K562 (cell line): ENCODE measurements at places on chromosomes 16 and 17. TPM values are rescaled to one million over a fixed set of nuclear protein-coding genes. Genes with fewer than 3 reads are reported as not detected.

GRCh38 chr16:3112058-3112880, at the start of gene ZNF205:
Gene ZNF205, plus strand, starts transcription at chr16:3112586. Its CDS starts 845 bp downstream, at chr16:3113431.
- peak; percentile 90 for DNase-seq

DNA sequence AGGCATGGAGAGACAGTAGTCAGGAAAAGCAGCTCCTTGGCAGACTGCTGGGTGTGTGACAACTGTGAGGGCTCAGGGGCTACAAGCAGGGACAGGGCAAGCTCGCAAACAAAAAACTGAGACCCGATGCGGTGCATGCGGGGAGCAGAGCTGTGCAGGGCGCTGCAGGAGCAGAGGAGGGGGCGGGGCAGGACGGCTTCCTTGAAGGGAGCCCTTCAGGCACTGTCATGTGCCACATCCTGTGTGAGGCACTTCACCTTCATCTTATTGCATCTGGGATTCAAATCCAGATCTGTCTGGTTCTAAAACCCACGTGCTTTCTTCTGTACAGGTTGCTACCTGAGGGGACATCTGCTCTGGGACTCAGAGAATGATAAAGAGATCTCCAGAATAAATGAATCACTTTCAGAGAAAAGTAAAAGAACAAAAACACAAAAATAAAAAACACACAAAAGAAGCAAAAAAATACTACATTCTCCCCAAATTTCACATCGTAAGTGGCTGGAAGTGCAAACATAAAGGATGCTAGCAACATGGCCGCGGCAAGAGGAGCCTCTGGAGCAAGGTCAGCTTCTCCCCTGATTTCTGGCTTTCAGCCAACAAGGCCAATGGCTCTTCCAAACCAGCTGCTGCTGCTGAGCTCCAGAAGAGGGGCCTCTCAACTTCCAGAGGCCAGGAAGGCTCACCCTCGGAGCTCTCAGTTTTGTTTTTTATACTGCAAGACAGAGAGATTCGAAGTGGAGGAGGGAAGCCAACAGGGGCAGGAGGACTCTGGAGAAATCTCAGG, 14.2 kb downstream of the LYRM9 start:
- no peak for DNase-seq

GRCh38 chr17:27473748-27474609, 17.7 kb downstream of the KSR1 start:
- peak; percentile 96 for DNase-seq

GRCh38 chr17:36791150-36791941, 145.9 kb upstream of the LHX1 start:
- no peak for DNase-seq

- DNase-seq: no peak
Measured at GRCh38 chr17:67053438-67054000, 9.2 kb downstream of the CACNG1 start.

- DNase-seq: no peak
Measured at GRCh38 chr17:63937920-63938319, 5.8 kb upstream of the CD79B start.

GRCh38 chr16:15653227-15653626, 3.2 kb downstream of the NDE1 start:
- no peak for DNase-seq

GRCh38 chr17:66764506-66764905, 70.4 kb upstream of the CACNG5 start:
- no peak for DNase-seq

DNA sequence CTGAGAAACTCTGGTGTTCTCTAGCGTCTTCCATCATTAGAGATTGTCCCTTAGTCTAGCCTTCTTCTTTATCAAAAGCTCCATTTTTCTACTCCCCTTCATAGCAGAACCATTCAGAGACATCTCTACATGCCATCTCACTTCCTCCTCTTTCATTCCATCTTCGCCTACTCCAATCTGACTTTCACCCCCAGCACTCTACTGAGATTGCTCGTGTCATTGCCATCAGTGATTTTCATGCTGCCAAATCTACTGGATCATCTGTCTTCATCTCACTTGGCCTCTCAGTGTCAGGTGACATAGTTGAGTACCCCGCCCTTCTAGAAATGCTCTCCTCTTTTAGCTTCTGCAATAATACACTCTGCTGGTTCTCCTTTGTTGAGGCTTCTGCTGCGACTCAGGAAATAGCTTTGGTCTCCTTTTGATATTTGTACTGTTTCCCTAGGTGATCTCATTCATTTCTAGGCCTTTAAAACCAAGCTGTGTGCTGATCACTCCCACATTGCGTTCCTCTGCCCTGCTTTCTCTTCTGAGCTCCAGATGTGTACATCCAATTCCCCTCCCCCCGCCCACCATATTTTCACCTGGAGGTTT, 119.1 kb downstream of the FTO start:
- no peak for DNase-seq

GRCh38 chr17:3557768-3558583, at the start of gene TRPV3:
Gene TRPV3, minus strand, starts transcription at chr17:3557812. Its CDS starts 2,962 bp downstream, at chr17:3554850.
- DNase-seq: peak; percentile 70

DNA sequence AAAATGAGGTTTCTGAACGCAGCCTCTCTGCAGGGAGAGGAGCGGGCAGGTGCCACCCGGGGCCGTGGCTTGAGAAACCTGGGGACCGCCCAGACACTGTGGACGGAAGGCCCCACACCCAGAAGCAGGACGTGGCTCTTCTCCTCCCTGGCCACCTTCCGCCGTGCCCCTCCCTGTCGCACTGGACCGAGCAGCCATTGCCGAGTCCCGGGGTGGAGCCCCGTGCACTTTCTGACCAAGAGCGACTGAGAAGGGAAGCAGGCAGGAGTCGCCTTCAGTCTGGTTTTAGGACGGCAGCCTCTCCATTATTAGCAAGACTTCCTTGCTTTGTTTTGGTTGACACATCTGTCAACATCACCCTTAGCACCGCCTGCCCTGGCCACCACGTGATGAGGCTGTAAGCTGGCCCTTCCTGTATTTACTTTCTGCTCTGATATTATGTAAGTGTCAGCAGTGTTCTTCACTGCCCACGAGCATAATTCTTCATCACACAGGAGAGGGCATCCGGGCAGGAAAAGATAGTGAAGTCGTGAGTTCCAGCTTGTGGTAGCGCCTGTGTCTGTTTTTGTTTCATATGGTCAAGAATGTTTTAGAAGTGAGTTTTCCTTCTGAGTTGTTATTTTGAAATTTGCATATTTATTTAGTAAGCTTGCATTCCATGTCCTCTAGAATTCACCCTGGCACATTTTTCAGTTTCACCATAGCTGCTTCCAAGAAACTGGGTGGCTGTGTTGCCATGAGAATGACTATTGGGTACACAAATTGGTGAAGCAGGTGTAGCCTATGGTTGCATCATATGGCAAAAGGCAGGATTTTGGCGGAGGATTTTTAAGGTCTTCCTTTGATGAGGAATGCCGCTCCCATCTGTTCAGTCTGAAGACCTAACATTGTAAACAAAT, 1.0 kb downstream of the HERPUD1 start:
- DNase-seq: peak; percentile 66

DNA sequence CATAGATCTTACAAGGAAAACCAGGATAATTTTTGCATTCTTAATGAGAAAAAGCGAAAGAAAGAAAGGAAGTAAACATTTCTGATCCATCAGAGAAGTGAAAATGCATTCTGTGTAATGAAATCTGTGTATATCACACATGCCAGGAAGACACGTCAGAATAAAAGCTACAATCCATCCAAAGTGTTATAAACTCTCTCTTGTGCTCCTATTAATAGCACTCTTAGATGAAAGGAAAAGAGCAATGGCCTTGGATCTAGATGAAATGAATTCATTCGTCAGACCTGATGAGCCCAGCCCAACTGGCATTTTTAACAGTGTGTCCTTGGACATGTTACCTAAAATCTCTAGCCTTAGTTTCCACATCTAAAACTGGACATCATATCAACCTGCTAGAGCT, 885.5 kb downstream of the CDH11 start:
- DNase-seq: no peak

- DNase-seq: no peak
Measured at GRCh38 chr17:67773246-67773645, 52.1 kb upstream of the BPTF start.

DNA sequence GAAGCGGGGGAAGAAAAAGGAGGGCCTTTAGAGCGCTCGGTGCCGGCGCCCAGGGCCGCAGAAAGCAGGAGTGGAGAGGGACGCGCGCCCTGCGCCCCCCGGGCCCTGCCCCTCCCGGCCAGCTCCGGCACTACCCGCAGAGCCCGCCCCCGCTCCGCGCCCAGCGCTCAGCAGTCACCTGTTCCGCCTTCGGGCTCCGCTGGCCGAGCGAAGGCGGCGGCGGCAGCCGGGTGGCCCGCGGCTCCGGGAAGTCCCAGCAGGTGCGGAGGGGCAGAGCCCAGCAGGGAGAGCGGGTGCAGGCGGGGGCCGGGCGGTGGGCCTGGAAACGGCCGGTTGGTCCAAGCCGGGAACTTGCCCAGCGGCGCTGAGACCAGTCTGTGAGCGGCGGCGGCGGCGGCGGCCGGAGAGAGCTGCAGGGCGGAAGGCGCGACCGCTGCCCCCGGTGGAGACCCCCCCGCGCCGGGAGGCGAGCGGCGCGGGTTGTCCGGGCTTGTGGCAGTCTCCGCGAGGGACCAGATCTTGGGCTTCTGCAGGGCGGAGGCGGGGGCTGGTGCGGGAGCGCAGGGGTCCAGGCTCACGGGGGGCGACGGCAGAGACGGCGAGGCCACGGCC, 2.2 kb downstream of the IRX3 start:
- no peak for DNase-seq

DNA sequence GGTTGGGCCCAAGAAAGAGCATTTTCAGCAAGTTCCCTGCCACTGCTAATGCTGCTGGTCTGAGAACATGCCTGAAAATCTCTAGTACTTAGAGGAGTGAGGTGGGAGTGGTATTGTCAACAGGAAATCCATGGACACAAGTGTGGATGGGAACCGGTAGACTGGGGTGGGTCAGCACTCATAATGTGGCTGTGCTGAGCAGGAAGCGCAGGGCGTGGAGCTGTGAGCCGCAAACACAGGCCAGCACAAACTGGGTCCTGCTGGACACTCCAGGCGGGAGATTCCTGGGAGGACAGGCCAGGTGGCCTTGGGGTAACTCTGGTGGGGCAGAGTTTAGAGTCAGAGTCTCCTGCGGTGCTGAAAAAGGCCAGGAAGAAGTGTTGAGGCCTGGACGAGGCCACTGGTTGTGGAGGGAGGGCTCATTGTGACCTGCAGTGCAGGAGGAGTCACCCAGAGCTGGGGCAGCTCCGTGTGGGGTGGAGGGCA, 62.6 kb downstream of the BANP start:
- DNase-seq: no peak

DNA sequence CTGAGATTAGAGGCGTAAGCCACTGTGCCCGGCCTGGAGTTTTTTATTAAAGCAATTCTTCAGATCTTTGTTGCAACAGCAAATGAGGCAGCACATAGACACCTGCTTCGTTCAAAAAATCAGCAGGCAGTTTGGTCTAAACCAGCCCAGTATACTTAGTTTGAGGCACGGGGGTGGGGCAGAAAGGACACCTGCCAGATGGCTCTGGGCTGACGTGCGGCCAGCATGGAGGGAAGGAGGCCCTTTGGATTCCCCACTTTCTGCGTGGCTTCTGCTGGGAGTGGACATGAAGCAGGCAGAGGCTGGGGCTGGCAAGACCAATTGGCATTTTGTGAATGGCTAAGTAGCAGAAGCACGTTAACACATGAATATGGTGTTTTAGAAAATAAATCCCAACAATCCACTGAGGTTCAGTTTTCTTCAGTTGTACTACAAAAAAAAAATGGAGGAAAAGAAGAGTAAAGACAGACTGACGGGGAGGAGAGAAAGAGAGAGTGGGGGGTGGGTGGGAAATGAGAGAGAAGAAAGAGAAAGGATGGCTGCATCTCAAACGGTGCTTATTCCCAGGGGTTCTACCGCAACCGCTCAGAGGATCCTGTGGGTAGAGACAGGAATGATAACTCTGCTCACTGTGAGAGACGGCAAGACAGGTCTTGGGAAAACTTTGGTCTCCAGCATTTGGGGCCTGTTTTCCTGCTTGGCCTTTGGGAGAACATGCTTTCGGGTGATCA, 16.3 kb downstream of the C16orf46 start:
- no peak for DNase-seq

DNA sequence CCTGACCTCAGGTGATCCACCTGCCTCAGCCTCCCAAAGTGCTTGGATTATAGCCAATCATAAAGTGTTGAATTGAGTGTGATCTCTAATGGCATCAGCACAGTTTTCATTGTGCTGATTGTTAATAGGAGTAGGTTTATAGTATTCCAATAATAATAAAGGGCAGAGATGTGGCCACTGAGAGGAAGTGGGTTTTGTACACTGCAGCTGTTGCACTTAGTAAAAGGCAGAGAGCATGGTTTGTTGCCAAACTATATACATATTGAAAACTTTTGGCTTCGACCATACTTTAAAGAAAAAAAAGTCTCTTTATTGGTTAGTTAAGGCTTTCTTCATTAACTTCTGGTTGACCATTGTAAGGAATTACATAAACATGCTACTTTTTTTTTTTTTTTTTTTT, 185.9 kb downstream of the CDK5R1 start:
- no peak for DNase-seq

DNA sequence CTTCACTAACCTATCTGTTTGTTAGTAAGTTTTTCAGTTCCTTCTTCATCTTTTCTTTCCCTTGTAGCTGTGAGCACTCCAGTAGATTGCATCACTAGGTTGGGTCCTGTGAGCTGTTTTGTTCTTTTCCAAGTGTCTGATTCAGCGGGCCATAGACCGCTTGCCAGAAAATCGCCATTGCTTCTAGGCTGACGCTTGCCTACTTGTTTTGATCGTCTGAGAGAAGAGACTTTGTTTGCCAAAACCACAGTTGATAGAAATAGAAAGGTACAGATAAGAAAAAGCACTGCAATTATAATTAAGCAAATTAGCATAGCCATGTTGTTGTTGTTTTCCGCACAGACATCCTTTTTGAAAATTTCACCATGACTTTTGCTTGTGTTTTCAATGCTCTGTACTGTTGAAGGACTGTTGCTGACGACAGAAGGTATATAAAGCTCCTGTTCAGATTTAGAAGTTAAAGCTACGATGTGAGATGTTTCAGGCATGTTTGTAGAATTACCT, 3.1 kb downstream of the EVI2A start:
- DNase-seq: peak; percentile 33

GRCh38 chr17:79457376-79457775, 153.5 kb downstream of the RBFOX3 start:
- DNase-seq: no peak

Gene MT1A
- not detected in 2 replicates for polyA plus RNA-seq

Gene KRT12
- 3.0 and 7.0 TPM in 2 replicates for polyA plus RNA-seq

Gene PGP
- 54.0 and 55.6 TPM in 2 replicates for polyA plus RNA-seq

Gene CACNB1
- polyA plus RNA-seq: 3.7 and 4.6 TPM in 2 replicates

Gene NECAB2
- 0.03 TPM in 1 of 2 replicates, not detected in the other for polyA plus RNA-seq

Gene RPRML
- 0.20 TPM in 1 of 2 replicates, not detected in the other for polyA plus RNA-seq

Gene ZNF624
- 0.74 and 0.91 TPM in 2 replicates for polyA plus RNA-seq

Gene COG1
- polyA plus RNA-seq: 12.9 and 13.9 TPM in 2 replicates

Gene RNF222
- polyA plus RNA-seq: not detected in 2 replicates

Gene TTLL6
- not detected in 2 replicates for polyA plus RNA-seq

Gene ITGAL
- polyA plus RNA-seq: not detected in 2 replicates

Gene NOG
- not detected in 2 replicates for polyA plus RNA-seq
